Activated T-helper 17 cell treated with anti-CD3 and anti-CD28 coated beads, Interleukin-2, amount 50 U/mL, for 72 hours (primary cell): ENCODE measurements at places on chromosomes 1 and 21.

DNA sequence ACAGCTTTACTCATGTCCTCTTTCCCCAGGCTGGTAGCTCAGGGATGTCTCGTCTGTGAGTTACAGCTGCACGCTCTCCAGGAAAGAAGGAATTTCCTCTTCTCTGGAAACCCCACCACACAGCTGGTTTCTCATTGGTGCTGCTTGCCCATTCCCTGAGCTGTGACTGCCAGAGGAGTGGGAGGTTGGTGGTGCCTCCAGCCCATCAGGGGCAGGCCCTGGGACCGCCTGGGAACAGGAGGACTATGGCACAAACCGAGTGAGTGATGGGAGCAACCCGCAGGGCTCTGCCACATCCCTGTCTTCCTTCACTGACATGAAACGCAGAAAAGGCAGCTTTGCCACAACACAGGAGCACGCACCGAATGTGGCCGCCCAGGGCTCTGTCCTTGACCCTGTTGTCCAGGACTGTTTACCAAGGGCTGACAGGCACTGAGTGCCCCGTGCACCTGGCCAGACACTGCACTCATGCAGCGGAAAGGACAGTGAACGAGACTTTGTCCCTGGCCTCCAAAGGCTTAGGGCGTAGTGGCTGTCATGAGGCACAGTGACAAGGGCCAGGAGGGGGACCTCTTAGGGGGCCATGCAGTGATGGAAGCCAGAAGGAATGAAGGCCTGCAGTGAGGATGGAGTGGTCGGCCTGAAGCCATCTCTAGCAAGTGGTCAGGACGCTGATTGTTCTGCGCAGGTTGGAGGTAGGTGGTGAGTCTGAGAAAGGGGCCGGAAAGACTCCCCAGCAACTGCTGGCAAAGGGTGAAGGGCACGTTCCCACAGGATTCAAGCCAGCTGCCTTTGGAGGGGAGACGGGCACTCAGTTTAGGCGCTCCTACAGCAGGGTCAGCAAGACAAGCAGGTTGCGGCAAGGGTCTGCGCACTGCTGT lies 1.7 kb upstream of the CCNL2 start:
- no peak for ATAC-seq

GRCh38 chr1:156957634-156958033 lies 37.2 kb downstream of the LRRC71 start:
- no peak for ATAC-seq

- ATAC-seq, result no peak
These were observed 53.3 kb downstream of the B3GALNT2 start for GRCh38 chr1:235450886-235451483.

GRCh38 chr1:178746345-178746744 lies 21.3 kb downstream of the RALGPS2 start:
- no peak for ATAC-seq

GRCh38 chr1:67759066-67759465 lies 74.1 kb downstream of the GADD45A start:
- no peak for ATAC-seq

DNA sequence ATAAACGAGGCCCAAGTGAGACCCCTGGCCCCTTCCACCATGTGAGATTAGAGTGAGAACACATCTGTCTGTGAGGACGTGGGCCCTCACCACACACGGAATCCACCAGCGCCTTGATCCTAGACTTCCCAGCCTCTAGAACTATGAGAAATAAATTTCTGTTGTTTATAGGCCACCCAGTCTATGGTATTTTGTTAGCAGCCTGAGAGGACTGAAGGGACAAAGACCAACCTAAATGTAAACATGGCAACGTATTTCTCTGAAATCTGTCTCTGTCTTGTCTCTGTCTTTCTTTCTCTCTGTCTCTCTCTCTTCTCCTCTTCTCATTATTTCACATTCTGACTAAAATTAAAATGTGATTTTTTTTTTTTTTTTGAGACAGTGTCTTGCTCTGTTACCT lies 15.6 kb upstream of the IFI44L start:
- no peak for ATAC-seq

- ATAC-seq, result no peak
These were observed 6.9 kb downstream of the TRAPPC10 start for GRCh38 chr21:44018813-44019567.

- no peak for ATAC-seq
These were observed 160.3 kb upstream of the ESRRG start for GRCh38 chr1:216883518-216883917.

DNA sequence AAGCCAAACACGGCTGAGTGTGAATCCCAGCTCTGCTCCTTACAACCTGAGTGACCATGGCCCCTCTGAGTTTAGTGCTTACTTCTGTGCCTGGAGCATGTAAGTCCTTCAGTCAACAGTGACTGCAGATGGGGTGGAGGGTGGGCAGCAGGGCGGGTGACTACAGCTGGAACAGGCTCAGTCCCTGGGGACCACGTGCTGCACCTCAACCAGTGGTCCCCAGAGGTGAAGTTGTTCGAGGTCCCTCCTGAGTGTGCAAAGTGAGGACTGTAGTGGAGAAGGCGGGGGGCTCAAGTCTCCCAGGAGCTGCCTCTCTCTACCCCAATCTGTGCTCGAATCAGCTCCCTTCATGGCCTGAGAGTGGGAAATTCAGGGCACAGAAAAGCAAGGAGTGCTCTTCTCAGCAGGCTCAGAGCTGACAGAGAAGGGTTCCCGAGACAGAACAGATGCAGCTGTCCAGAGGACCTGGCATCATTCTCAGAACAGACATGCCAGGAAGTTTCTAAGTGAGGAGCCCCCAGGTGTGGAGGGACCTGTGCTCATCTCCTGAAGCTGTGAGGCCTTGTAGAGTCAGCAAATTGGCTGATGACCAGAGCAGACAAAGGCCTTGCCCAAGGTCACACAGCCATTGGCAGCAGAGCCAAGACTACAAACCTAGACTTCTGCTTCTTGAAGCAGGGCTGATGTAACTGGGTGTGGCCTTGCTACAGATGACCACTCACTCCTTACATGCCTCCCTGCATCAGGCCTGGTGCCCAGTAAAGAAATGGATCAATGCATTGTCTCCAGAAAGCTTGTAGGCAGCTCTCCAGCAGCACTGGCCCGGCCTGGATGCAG lies 61.7 kb upstream of the EDN2 start:
- ATAC-seq, result no peak

GRCh38 chr1:172935062-172935592 lies 115.6 kb downstream of the TNFSF18 start:
- no peak for ATAC-seq

DNA sequence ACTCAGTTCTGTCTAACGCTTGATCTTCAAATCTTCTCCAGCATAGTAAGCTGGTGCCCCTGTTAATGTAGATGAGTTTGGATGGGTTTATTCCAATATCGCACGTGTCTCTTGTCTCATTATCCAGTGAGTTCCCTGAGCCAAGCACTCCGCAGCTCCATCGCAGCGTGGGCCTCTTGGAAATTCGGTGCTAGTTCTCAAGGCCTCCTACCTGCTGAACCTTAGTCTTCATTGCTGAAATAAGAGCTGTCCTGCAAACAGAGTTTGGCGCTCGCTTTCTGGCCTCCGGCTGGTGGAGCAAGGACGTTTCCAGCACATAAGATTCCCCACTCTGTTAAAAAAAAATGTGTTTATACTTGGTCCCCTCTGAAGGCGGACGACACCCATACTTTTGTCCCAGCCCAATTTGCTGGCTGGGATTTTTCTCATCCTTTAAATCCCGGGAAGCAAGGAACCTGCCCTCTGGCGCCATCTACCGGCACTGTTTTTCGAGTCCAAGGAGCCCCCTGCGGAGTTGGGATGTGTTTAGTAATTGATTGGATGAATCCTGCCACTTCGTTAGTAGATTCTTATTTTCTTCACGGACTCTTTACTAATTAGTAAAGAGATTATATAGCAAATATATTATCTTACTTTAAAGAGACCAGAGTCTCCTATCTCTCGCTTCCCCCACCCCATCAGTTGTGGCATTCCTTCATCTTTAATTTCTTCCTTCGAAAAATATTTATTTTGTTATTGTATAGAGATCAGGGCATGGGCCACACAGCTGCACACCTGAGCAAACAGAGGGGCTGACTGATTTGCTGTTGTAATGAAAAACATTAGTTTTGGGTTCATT lies 14.7 kb downstream of the JUN start:
- no peak for ATAC-seq

DNA sequence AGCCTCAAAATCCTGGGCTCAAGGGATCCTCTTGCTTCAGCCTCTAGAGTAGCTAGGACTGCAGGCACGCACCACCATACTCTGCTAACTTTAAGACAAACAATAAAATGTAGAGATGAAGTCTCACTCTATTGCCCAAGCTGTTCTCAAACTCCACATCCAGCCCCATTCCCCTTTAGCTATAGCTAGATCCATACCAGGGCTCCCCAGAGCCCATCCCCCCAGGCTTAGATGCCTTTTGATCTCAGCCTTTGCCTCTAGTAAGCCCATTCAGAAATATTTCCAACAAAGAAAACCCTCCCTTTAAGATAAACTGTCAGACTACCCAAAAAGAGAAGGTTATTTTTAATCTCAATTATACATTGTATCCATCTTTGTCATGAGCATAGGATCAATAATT lies 325.4 kb downstream of the CHRM3 start:
- no peak for ATAC-seq

- peak; percentile 23 for ATAC-seq
These were observed 64.3 kb downstream of the OPTC start for GRCh38 chr1:203558064-203558760.

GRCh38 chr1:59947047-59947938 lies 20.7 kb upstream of the CYP2J2 start:
- peak; percentile 78 for ATAC-seq

DNA sequence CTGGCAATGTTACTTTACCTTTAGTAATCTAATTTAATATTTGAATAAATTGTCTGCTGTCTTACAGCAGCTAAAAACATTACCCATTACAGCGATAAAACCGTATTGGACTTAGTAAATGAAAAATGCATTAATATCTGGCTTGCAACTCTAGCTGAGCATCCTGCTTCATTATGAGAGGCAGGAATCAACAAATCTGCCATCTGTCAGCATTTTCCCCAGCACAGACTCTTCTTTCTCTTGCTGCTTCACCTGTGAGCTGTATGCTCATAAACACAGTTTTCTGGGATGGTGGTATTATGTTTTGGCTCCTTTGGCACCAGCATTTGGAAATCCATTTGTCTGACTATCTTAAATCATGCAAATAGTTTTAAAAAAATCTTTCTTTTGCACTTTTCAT lies 487.1 kb downstream of the KCNT2 start:
- no peak for ATAC-seq

DNA sequence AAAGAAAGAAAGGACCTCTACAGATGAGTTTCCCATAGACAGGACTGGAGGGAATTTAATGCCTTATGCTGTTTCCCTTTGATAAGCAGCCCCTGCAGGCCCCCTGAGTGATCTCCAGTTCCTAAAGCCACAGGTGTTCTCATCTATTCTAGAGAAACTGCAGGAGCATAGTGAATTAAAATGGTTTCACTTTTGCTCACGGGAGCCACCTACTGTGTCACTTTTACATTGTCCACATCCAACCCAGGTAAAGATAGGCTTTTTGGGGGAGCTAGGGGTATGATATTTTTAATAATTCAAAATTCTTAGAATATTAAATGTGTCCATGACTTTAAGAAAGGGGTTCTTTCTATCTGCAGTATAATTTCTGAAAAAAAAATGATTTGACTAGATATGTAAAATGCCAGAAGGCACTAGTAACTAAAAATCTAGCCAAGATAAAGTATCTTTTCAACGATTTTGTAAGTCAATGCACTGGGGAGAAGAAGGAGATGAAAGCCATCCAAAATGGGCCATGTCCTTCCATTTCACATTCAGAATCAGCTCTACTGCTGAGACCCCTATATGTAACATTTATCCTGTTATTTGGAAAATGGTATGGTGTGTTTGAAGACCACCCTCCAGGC lies 267.3 kb upstream of the DUSP10 start:
- peak; percentile 52 for ATAC-seq

DNA sequence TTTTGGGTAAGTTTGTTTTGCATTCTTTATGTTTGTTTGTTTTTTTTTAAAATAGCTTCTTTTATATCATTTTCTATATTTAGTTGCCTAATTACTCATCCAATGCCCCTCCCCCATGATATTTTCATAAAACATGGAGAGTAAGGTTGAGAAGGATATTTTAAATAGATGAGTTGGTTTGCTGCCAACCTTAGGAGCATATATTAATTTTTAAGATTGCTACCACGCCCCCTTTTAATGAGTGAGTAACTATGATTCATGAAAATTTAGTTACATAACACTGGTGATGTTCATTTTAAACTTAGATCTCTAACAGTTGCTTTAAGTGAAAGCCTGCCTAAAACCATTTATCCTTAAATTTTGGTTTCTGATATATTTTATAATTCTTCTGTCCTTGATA lies 18.7 kb downstream of the TMEM50A start:
- peak; percentile 30 for ATAC-seq

- ATAC-seq, result no peak
These were observed 232.1 kb downstream of the DUSP10 start for GRCh38 chr1:221509575-221510355.

GRCh38 chr1:207952617-207953542 lies 42.0 kb upstream of the CD34 start:
- no peak for ATAC-seq

- no peak for ATAC-seq
These were observed 1.3 kb downstream of the TACSTD2 start for GRCh38 chr1:58575551-58576324.

- peak; percentile 69 for ATAC-seq
These were observed 28.7 kb downstream of the LYST start for GRCh38 chr1:235838021-235838420.

DNA sequence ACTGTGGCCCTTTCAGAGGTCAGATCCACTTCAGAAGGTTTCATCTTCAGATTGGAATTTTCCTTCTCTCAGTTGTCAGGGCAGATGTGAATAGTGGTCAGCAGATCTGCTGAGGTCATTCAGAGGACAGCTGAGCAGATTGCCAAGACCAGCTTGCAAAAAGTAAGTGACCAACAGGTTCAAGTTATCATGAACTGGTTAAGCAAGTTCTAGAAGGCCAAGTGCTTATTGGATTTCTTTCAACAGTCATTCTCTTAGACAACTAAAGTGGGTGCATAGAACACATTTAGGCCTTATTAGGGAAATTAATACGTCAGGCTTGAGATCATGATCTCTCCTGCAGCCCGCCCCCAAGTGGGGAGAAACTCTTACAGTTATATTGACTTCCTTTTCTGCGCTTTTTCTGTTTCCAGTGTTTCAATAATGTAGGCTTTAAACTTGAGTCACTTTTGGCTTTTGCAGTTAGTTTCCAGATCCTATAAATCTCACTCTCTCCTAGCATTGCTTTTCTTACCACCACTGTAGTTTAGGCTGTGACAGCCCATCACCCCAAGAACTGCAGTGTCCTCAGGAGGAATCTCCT lies 96.4 kb downstream of the C1orf21 start:
- ATAC-seq, result no peak

GRCh38 chr1:113787663-113788062 lies 24.6 kb downstream of the RSBN1 start:
- ATAC-seq, result peak; percentile 15

- ATAC-seq, result no peak
These were observed 4.8 kb downstream of the KRTAP21-3 start for GRCh38 chr21:30713766-30714165.

DNA sequence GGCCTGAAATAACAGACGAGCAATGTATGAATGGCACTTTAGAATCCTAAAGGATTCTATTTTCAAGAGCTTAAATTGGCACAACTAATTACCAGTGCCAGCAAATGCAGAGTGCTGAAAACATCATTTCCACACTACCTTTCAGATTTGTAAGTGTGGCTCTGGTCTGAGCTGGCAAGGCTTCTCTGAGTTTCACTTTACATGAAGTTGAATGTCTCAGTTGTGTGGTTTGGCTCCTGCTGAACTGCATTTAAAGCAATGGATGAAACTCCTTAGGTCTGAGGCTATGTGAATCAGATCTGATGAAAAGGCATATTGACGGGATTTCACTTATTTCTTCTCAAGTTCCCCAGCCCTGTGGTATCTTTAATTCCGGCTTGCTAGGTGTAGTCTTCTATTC lies 114.8 kb upstream of the PTGFR start:
- ATAC-seq, result no peak

GRCh38 chr1:3531928-3532327 lies 77.5 kb downstream of the ARHGEF16 start:
- ATAC-seq, result no peak
